ENCODE measurements at places on chromosomes 13 and 19.

DNA sequence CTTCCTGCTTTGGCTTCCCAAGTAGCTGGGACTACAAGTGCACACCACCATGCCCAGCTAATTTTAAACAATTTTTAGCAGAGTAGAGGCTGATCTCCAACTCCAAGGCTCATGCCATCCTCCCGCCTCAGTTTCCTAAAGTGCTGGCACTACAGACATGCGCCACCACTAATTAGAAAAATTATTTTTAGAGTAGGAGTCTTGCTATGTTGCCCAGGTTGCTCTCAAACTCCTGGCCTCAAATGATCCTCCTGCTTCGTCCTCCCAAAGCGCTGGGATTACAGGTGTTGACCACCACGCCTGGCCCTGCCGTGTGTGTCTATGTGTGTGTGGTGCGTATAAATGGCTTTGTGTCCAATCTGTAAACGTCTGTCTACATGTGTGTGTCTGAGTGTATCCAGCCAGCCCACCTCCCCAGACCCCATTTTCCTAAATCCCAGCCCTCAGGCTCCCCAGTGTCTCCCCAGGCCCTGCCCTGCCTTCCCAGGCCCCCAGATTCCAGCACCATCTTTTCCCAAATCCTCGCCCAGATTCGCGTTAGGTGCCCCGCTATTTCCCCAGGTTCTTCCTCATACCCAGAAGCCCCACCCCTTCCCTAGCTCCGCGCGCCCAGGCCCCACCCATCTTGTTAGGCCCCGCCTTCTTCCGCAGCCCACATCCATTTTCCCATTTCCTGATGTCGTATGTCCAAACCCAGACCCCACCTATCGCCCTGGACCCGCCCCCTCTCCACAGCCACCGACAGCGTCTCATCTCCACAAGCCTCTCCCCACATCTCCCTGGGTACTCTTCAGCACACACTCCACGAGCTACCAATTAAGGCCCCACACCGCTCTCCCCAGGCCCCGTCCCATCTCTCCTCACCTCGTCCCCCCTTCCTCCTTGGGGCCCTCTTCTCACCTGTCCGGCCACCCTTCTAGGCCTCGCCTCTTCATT, 24.9 kb downstream of the SLC8A2 start:
- no peak for DNase-seq

GRCh38 chr19:48573163-48573505, 21.2 kb downstream of the SULT2B1 start:
- DNase-seq, result no peak

- DNase-seq, result no peak
Measured at GRCh38 chr19:35261356-35262100, 7.2 kb upstream of the USF2 start.

GRCh38 chr13:32851083-32852069, 164.8 kb upstream of the KL start:
- peak; percentile 27 for DNase-seq

DNA sequence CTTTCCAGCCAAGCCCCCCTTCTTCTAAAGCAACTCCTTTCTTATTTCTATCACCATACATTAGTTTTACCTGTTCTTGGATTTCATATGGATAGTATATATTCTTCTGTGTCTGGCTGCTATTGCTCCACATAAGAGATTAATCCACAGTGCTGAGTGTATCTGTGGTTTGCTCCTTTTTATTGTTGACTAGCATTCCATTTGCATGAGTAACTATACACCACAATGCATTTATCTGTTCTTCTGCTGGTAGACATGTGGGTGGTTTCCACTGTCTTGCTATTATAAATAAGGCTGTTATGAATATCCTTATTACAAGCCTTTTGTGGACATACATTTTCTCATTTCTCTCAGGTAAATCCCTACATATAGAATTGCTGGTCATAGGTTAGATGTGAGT, 138.2 kb downstream of the SLC7A1 start:
- peak; percentile 79 for DNase-seq

DNA sequence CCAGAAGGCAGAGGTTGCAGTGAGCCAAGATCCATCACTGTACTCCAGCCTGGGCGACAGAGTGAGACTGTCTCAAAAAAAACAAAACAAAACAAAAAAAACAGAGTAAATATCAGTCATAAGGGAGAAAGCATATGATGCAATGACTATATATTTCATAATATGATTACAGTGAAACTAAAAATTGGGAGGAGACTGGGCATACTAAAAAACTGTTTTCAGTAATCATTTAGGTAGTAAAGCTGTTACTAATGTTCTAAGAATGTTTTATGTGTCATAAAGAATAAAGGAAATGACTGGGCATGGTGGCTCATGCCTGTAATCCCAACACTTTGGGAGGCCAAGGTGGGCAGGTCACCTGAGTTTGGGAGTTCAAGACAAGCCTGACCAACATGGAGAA, 15.9 kb downstream of the ZNF573 start:
- DNase-seq, result no peak

DNA sequence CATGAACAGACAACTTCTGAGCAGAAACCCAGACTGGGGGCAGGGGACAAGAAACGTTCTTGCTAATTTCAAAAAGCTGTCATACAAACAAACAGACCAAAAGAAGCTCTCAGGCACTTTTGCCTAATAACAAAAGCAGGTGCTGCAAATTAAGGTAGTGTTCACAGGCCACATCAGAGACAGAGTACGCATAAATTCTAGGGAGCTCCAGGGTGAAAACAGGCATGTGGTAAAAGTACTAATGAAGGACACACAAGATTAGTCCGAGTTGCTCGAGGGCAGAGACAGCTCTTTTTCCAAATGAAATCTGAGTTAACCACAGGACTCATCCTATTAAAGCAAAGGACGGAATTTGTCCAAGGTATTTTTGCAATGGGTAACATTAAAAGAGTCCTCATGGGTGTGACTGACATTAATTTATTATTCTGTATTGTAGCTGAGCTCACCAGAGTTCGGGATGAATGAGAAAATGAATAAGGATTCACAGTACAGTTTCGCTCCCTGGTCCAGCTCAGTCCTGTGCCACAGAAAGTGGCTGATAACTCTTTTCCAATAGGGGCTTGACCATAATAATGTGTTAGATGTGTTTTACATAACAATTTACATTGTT, 197.3 kb downstream of the LHFPL6 start:
- no peak for DNase-seq

DNA sequence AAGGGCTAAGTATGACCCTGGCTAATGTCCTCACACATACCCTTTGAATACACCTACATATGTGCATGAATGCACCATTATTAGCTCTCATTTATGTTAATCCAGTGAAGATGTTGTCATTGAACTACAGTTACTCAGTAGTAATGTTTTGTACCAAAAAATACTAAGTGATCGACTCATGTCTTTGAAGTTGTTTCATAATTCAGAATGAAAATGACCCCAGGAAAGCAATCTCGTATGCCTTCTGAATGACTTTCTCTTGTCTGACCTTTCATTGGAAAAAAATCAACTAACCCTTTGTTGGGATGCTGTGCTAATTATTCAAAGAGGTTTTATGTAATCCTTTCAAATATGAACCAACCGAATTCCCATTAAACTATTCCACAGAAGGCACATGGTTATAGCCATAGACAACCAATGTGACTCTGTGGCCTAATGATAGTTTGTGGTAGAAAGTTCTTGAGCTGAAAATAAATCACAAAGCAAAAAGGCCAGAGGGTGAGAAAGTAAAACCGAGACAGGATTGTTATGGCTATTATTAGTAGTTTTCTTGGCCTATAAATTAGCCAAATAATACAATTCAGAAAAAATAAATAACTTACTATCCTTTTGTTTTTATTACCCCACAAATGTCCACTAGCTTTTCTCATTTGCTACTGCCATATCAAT, 86.8 kb upstream of the STARD13 start:
- no peak for DNase-seq

DNA sequence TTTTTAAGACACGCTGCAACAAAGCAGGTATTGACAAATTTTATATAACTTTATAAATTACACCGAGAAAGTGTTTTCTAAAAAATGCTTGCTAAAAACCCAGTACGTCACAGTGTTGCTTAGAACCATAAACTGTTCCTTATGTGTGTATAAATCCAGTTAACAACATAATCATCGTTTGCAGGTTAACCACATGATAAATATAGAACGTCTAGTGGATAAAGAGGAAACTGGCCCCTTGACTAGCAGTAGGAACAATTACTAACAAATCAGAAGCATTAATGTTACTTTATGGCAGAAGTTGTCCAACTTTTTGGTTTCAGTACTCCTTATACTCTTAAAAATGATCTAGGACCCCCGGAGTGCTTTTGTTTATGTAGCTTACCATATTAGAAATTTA, 1.2 kb downstream of the BRCA2 start:
- no peak for DNase-seq

DNA sequence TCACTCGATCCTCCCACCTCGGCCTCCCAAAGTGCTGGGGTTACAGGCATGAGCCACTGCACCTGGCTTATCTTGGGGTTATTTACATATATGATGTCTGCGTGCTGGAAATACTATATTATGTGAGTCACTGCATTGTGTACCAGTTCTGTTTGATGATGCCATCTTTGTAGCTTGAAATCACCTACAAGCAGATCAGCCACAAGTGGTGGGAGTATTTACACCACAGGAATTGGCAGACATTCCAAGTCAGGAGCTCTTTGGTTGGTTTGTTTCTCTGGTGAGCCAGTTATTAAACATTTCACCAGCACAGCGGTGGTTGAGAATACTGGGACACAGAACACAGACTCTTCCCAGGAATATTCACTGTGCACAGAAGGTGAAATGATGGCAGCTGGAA, 4.5 kb upstream of the TIMM44 start:
- DNase-seq, result no peak

DNA sequence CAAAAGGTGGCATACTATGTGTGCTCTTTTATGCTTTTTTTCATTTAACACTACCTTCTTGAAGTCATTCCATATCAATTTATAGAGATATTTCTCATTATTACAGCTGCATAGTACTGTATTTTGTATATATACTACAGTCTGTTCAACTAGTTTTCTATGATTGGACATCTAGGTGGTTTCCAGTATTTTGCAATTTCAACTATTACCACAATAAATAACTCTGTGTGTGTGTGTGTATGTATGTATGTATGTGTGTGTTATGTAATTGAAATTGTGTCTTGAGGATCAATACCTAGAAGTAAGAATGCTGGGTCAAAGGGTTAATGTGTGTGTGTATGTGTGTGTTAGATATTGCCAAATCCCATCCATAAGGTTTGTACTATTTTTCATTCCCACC, 7.0 kb downstream of the LPAR6 start:
- DNase-seq, result no peak

DNA sequence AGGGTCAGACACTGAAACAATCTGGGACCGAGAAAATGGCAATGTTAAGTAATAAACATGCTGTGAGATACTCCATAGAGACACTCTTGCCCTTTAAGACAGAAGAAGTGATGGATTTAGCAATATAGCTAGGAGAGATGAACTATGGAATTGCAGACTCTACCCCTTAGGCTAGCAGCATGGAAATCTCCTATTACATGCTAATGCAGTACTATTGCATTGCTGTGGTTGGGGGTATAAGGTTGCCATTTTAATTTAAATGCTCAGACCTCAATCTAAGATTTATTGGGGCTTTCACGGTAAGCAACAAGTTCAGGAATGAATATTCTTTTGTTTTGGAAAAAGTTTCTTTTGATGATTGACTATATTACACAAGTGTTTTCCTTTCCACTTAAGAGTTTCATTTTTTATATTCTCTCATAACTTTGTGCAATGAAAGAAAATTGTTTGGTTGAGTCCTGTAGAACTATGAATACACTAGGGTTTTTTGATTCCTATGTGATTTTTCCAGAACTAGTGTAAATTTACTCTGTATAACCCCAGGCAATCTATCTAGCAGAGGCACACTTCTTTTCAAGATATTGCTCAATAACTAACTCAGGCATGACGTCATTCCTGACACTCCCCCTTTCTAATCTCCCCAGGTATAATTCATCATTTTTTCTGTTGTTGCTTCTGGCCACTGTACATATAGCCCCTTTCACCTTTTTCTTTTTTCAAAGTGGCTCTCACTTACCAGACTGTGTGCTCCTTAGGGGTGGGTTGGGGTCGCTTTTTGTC, 394.7 kb upstream of the KLF12 start:
- no peak for DNase-seq

DNA sequence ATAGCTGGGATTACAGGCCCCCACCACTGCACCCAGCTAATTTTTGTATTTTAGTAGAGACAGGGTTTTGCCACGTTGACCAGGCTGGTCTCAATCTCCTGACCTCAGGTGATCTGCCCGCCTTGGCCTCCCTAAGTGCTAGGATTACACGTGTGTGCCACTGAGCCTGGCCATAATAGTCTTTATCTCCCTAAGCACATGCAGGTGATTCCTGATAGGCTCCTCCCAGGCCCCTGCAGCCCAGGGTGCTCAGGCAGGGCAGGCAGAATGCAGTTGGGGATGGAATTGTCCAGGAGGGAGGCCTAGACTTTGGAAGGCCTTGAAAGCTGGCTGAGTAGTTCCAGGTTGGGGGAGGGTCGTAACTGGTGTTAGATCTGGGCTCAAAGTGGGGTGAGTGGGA, 8.5 kb downstream of the ZNF526 start:
- DNase-seq, result no peak

GRCh38 chr19:37128821-37129177, 43.7 kb downstream of the ZNF585A start:
- no peak for DNase-seq

DNA sequence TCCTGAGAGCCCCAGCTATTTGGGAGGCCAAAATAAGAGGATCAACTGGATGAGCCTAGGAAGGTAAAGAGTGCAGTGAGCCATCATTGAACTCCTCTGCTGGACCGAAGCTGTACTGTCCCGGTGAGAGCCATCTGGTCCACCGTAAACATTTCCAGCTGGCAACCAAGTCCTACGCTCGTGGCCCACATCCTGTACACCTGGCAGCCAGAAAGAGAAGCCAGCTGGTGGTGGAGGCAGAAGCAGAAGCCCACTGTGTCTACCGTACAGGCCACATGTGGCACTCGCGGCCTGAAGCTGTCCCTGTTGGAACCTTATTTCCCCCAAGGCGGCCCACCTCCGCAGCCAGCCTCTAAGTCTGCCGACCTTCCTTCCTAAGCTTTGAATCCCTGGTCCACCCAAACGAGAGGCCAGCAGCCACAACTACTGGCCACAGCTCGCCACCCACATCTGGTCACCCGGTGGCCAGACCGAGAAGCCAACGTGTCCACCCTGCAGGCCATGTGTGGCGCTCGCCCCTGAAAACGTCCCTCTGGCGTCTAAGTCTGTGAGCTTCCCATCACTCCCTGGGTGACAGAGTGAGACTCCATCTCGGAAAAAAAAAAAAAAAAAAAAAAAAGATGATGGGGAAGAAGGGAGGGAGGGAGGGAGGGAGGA, 14.2 kb upstream of the ZNF91 start:
- no peak for DNase-seq

DNA sequence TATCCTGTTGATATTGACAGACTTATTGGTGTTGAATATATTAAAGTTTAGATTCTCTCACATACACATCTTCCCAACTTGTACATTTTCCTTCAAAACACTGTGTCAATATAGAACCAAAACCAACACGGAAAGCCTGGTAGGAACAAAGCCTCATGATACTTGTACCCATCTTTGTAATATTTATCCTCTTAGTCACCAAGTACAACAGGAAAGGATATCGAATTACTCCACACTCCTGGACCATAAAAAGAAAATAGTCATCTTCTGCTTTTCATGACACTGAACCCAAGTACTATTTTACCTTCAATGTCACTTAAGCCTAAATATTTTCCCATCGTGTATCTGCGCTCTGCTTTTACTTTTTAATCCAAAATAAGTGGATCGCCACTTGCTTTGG, 702.9 kb upstream of the PCDH9 start:
- no peak for DNase-seq

- DNase-seq, result peak; percentile 72
Measured at GRCh38 chr19:34436716-34437115, 8.5 kb downstream of the UBA2 start.

Data from brain microvascular endothelial cell (primary cell).